ENCODE measurements at places on chromosomes 2 and 18. TPM values are rescaled to one million over a fixed set of nuclear protein-coding genes. Genes with fewer than 3 reads are reported as not detected.

The SIX3 gene
- not detected for total RNA-seq

The POU3F3 gene
- not detected for total RNA-seq

The C2orf78 gene
- total RNA-seq, result not detected

The ANTXR1 gene
- under 0.01 TPM for total RNA-seq

The CAVIN2 gene
- total RNA-seq, result 282 TPM

The EGR4 gene
- not detected for total RNA-seq
